ENCODE measurements at places on chromosomes 2 and 18. TPM values are rescaled to one million over a fixed set of nuclear protein-coding genes. Genes with fewer than 3 reads are reported as not detected.

DNA sequence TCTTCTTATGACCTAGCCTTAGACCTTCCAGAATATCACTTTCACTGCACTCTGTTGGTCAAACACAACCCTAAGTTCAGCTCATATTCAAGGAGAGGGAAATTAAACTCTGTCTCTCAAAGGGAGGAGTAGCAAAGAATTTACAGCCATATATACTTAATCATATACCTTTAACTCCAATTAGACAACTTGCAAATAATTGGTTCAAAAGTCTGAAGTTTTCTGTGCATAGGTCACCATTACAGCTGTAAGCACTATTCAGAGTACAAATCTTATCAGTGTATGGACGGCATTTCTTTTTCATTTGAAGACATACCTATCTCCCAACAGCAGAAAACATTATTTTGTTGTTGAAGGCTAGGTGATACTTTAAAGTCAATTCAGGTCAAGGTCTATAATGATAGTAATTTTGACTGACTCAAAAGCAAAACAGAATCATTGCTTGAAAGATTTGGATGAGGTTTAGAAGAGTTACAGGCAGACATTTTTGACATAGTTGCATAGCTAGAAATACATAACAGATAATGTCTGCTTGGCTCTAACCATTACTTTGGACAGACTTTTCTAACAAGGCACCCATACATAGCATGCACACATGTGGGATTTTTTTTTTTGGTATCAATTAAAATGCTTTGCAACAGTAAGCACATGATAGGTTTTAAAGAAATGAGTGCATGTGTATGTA is 131.5 kb downstream of the CPS1 start:
- no peaks in the 10 kb centered on the region for H3K4me1 ChIP-seq
- DNase-seq = no peak
- H3K36me3 ChIP-seq = no peaks in the 10 kb centered on the region
- no peak overlapping the region for H3K4me3 ChIP-seq

DNA sequence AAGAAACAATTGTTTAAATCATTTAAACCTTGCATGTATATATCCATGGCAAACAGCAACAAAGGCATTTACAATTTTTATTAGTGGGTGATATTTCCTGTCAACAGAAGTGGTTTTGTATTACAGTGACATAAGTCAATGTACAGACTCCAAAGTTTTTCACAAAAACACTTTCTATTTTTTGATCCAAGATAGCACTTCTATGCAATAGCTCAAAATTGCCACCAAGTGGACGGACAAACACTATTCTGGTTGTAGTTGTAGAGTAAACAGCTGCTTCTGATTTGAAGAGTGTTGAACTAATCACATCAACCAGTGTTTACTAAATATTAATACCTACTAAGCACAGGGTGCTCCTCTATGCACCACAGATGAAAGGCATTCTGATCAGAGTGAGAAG is 421.4 kb downstream of the NCKAP5 start:
- no peaks in the 10 kb centered on the region for H3K4me1 ChIP-seq
- no peak overlapping the region for H3K4me3 ChIP-seq
- no peak for DNase-seq
- H3K27me3 ChIP-seq = no peaks in the 10 kb centered on the region
- no peaks in the 10 kb centered on the region for H3K36me3 ChIP-seq
- no peak overlapping the region for H3K27ac ChIP-seq

GRCh38 chr2:239818531-239819011 is 206.6 kb downstream of the NDUFA10 start:
- no peak overlapping the region for H3K27ac ChIP-seq
- no peaks in the 10 kb centered on the region for H3K4me1 ChIP-seq
- H3K36me3 ChIP-seq = no peaks in the 10 kb centered on the region
- peaks cover 7% of the 10 kb centered on the region for H3K27me3 ChIP-seq
- H3K4me3 ChIP-seq = no peak overlapping the region

DNA sequence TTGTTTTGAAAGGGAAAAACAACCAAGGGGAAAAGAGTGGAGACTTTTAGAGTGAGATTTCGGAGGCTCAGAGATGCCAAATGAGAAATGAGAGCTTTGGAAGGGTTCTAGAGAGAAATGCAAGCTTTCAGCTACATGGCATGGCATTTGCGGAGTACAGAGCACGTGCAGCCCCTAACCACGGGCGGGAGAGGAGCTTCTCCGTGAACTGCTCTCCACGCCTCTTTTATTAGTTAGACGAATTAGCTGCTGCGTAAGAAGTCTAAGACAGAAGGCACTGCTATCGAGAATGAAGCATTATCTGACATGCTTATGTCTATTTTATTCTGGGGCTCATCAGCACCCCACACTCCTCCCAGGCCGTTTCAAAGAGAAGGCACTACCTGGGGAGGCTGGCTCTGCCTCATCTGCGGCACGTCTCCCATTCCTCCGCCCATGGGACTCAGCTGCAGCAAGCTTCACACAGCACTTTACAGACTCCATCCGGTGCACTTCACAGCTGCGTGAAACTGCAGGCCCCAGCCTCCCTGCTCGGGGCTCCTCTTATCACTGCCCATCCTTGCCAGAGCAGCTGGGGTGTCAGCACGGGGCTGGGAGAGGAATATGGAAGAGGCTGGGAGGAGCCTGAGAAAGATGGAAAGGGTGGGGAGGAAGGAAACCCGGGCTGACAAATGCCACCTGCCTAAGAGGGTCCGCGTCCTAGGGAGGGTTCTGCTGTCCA is 207.3 kb upstream of the APCDD1 start:
- H3K4me3 ChIP-seq = no peak overlapping the region
- no peaks in the 10 kb centered on the region for H3K27me3 ChIP-seq
- H3K36me3 ChIP-seq = no peaks in the 10 kb centered on the region
- no peak for DNase-seq
- H3K4me1 ChIP-seq = peaks cover 25% of the 10 kb centered on the region

DNA sequence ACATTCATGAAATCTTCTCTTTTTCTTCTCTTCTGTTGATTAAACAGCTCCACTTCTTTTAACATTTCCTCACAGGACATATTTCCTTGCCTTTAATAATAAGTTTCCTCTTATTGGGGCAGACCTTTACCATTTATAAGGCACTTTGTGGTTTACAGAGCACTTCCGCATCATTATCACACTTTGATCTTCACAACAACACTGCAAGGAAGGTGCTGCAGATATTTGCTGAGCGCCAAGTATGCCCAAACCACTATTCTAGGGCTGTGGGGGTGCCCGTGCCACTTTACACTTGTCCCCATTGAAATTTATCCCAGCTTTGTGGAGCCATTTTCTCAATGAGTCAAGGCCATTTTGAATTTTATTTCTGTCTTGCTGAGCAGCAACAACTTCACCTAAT is 246.6 kb downstream of the SS18 start:
- H3K27ac ChIP-seq = no peak overlapping the region
- H3K4me1 ChIP-seq = no peaks in the 10 kb centered on the region
- no peak overlapping the region for H3K4me3 ChIP-seq
- H3K27me3 ChIP-seq = no peaks in the 10 kb centered on the region
- no peaks in the 10 kb centered on the region for H3K36me3 ChIP-seq

DNA sequence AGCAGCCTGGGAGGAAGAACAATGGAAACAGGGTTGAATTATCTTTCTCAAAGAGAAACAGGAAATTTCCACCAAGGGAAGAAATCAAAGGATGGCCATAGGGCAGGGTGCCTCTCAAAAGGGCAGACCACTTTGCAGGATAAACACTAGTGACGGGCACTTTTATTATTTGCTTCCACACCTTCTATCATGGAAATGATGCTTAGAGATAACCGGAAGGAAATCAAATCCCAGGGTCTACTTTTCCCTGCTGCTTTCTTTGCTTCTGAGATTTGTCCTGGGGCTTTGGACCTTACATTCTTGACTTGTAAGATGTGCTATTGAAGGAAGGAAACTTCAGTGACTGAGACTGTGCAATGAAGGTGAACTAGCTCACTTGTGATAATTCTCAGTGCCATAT is 1.1 kb upstream of the SCN9A start:
- no peak overlapping the region for H3K4me3 ChIP-seq
- no peak for DNase-seq
- peaks cover 13% of the 10 kb centered on the region for H3K27me3 ChIP-seq

DNA sequence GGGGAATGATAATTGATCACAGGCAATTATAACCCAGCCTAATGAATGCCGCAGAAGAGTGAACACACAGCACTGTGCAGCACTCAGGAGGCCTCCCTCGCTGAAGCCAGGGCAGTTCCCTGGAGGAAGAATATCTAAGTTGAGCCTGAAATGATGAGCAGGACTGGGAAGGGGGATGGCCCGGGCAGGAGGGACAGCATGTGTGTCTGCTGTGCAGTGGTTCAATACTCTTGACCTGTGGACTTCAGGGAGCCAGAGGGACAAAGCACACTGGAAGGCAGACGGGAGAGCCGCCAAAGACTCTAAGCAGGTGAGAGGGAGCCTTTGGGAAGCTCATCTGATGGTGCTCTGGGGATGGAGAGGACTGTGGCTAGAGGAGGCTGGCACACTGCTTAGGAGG is 62.6 kb downstream of the ARHGEF4 start:
- DNase-seq = no peak
- no peaks in the 10 kb centered on the region for H3K36me3 ChIP-seq
- H3K27ac ChIP-seq = no peak overlapping the region
- no peaks in the 10 kb centered on the region for H3K27me3 ChIP-seq

- peak; percentile 37 for DNase-seq
- H3K4me3 ChIP-seq = no peak overlapping the region
- H3K36me3 ChIP-seq = no peaks in the 10 kb centered on the region
- H3K27me3 ChIP-seq = no peaks in the 10 kb centered on the region
Observed at GRCh38 chr2:204900910-204901309, 355.6 kb downstream of the PARD3B start.

DNA sequence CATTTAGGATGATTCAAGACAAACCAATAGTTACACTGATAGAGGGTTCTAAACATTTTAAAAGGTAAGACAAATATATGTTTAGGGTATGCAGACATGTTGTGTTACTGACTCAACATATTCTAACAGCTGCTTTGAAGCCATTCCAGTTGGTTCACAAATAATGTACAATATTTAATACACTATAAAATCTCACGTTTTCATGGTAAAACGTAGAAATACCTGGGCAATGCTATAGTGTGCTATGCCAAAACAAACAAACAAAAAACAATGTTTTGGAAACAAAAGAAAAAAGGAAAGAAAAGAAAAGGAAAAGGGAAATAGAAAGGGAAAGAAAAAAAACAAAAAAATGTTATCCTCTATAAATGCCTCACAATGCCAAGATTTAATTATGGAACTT is 277.1 kb downstream of the TCF4 start:
- peaks cover 7% of the 10 kb centered on the region for H3K4me1 ChIP-seq
- no peak for DNase-seq
- no peak overlapping the region for H3K4me3 ChIP-seq
- no peak overlapping the region for H3K27ac ChIP-seq
- H3K36me3 ChIP-seq = no peaks in the 10 kb centered on the region

DNA sequence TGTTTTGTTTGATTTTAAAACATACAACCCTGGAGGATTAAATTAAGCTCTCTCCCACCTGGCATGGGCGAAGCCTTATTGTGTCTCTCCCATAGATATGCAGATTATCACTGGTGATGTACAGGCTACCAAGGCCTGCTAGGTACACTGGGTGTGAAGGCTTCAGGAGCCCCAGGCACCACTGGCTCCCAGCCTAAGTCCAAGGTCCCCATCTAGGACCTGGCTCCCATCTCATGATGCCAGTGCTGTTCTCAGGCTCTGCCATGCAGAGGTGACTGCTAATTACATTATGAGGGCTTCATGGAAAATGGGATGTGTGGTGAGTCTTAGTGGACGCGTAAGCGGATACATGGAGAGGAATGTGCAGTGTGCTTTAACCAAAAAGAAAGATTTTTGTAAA is 201.2 kb upstream of the KLHL29 start:
- DNase-seq = no peak
- no peaks in the 10 kb centered on the region for H3K27me3 ChIP-seq

DNA sequence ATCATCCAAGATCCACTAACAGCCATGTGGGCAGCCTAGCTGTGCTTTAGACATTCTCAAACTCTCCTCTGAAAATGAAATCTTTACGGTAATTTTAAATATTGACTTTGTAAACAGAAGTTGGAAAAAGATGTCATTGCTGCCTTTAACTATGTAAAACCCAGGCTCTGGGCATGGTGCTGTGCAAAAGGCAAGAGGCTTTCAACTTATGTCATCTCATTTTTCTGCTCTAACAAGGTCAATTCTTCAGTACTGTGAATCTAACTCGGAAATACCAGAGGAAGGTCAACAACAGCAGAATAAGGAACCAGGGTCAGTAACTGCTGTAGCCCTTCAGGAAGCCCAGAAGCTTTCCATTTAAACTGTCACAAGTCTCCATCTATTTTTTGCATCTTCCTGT is 37.0 kb upstream of the MPP4 start:
- H3K36me3 ChIP-seq = peaks cover 19% of the 10 kb centered on the region
- DNase-seq = no peak
- no peak overlapping the region for H3K27ac ChIP-seq
- H3K27me3 ChIP-seq = no peaks in the 10 kb centered on the region

DNA sequence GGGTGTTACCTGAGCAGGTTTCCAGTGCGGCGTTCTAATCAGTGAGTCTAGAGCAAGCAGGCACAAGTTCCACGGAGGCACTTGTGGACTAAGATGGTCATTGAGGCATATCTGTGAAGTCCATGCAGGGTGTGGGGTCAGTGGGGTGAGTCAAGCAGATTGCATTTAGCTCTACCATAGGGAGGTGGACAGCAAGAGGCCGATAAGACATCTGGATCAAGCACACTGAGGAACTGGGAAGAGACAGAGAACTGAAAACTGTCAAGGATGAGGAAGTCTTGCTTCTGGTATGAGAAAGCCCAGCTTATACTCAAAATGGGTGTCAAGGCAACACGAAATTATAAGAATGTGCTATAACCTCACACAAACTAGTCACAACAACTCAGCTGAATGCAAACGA is 61.2 kb upstream of the SLC39A10 start:
- no peak overlapping the region for H3K4me3 ChIP-seq
- DNase-seq = no peak
- H3K27ac ChIP-seq = no peak overlapping the region
- H3K27me3 ChIP-seq = no peaks in the 10 kb centered on the region
- no peaks in the 10 kb centered on the region for H3K36me3 ChIP-seq

DNA sequence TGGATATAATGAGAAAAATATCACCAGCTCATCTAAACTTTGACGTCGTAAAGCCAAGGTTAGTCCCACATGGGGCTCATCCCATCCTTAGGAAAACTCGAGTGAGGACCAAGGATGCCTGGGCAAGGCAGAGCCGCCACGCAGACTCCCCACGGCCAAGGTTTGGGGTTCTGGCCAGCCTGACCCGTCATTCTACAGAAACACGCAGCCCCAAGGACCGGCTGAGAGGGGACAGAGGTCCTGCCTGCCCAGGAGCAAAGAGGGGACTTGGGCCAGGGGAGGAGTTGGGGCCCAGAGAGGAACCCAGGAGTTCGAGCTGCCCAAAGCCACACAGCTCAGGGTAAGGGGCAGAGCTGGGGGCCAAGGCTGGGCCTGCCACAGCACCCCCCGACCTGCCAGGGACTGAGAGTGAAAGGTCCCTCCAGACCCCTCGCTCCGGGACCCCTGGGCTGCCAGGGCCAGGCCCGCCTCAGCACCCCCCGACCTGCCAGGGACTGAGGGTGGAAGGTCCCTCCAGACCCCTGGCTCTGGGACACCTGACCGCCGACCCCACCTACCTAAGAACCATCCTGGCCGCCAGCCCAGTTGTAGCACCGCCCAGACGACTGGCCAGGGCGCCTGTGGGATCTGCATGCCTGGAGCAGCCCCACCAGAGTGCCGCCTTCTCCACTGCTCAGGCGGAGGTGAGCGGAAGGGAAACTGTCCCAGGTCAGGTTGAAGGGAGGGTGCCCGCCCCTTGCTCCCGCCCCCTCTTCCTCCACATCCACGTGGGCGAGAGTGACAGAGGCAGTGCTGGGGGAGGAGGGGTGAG is at the start of gene PDCD1:
TSS of gene PDCD1 (minus strand) at position 689 of the 811 bp plus-strand sequence. CDS start at position 633, 56 bp downstream.
- peak; percentile 70 for DNase-seq
- peak within 1 kb of the TSS; percentile 31 for H3K4me3 ChIP-seq
- peaks cover 3% of the 10 kb centered on the region for H3K27me3 ChIP-seq
- peaks cover 16% of the 10 kb centered on the region for H3K4me1 ChIP-seq
- H3K27ac ChIP-seq = peak within 1 kb of the TSS; percentile 71

SLC19A3 gene
- total RNA-seq = 1.7 TPM
